T-helper 9 cell (primary cell): ENCODE measurements at places on chromosomes 11 and 22.

DNA sequence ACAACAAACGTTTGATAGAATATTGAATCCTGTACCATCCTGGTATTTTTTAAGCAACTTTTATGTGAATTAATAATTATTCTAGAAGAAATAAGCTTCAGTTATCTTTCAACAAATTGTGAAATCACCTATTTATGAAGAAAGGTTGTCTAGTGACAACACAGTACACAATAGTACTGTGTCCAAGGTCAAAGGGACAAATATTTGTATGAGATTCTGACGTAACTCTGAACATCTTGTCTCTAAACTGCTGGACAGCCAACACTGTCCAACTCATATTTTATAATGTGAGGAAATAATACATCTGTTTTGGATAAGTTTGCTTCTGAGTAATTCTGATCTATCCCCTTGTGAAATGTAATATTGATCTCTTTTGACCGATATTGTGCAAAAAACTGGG lies 18.9 kb downstream of the CASP5 start:
- DNase-seq, result no peak

GRCh38 chr11:77259641-77260040 lies 41.8 kb downstream of the GDPD4 start:
- DNase-seq, result no peak

DNA sequence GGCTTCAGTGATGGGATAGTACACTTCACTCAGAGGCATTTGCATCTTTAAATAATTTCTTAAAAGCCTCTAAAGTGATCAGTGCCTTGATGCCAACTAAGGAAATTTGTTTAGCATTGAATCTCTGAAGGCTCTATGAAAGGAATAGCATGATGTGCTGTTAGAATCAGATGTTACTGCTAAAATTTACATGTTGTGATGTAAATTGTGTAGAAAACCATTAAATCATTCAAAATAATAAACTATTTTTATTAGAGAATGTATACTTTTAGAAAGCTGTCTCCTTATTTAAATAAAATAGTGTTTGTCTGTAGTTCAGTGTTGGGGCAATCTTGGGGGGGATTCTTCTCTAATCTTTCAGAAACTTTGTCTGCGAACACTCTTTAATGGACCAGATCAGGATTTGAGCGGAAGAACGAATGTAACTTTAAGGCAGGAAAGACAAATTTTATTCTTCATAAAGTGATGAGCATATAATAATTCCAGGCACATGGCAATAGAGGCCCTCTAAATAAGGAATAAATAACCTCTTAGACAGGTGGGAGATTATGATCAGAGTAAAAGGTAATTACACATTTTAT lies 4.6 kb downstream of the MALAT1 start:
- DNase-seq, result no peak

GRCh38 chr22:23219822-23220484 lies 39.6 kb downstream of the BCR start:
- no peak for DNase-seq

- no peak for DNase-seq
Observed at GRCh38 chr11:22432291-22433093, 94.3 kb downstream of the SLC17A6 start.

GRCh38 chr11:70761094-70761907 lies 363.0 kb downstream of the CTTN start:
- no peak for DNase-seq

DNA sequence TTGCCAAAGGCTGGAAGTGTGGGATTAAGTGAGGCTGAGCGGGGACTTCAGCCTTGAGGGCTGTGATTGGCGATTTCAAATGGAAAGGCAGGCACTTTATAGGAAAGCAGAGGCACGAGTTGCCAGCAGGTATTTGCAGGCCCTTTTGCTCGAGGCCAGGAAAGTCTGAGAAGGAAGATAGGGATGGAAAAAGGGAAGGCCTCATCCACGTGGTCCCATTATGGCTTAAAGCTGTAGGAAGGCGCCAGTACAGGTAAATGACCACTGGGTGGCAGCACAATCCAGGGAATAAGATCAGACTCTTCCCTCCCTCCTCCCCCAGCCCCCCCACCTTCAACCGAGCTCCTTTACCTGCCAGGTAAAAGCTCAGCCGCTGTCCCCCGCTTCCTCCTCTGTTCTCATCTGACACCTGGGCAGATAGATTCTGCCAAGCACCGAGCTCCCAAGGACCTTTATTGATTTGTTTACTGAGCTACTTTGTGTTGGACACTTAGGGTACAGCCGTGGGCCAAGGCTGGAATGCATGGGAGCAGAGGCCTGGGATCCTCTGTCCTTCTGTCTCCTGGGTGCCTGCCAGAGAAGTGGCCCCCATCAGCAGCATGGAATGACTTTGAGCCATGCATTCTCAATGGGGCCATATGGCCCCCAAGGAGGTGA lies 7.5 kb downstream of the P2RX3 start:
- peak; percentile 66 for DNase-seq

GRCh38 chr22:36258701-36259614 lies 6.0 kb downstream of the APOL1 start:
- DNase-seq, result no peak

DNA sequence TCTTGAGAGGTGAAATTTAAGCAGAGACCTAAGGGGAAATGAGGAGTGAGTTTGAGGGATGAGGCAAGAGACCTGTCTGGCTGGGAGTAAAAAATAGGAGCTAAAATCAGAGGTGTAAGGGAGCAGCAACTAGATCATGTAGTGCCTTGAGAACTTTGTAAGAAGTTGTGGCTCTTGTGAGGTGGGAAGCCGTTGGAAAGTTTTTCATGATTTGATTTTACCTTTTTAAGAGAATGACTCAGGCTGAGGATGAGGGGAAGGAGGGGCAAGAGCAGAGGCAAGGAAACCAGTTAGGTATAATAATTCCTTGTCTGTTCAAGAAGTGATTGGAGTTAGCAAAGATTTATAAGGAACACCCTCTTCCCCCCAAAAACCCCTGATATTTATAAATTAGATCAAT lies 25.8 kb downstream of the QSER1 start:
- no peak for DNase-seq

- no peak for DNase-seq
Observed at GRCh38 chr11:30733748-30734147, 147.6 kb upstream of the MPPED2 start.

GRCh38 chr11:109870297-109870696 lies 222.9 kb upstream of the ZC3H12C start:
- DNase-seq, result no peak

- DNase-seq, result no peak
Observed at GRCh38 chr11:98701541-98701940, 319.2 kb upstream of the CNTN5 start.

- peak; percentile 63 for DNase-seq
Observed at GRCh38 chr11:9759519-9760192, 95.8 kb downstream of the SWAP70 start.

DNA sequence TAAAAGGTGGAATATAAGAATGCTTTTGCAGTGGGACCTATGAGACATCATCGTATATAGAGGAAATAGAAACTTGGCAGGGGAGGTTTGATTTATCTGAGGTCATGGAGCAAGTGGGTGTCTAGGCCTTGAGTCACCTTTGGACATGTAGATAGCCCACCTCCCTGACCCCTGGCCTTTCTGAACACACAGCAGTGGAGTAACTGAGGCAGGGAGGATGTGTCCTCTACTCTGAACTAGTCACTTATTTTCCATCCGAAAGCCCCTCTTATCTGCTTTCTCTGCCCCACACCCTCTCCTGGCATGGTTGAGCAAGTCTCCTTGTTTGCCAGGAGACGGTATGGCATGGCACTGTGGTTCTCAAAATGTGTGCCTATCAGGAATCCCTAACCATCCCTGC lies 7.9 kb downstream of the CD82 start:
- no peak for DNase-seq

DNA sequence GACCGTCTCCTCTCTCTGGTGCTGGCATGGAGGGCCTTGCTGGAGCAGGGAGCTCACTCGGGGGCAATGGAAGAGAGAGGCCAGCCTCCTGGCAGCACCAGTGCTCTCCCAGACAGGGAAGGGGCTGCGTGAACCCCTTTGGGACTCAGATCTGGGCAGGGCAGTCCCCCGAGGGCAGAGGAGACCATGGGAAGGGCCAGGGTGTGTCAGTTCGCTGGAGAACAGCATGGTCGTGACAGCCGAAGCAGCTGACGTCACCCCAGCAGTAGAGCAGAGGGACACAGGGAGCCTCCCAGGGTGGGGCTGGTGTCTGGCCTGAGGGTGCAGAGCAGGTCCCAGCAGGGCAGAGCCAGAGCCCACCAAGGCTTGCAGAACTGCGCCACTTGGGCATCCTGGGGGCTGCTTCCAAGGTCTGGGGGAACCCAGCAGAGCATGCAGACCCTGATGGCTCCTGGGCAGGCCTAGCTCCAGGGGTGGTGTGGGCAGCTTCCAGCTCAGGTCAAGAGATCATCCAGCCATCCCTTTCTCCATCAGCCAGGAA lies 71.0 kb upstream of the KCNQ1OT1 start:
- DNase-seq, result no peak

DNA sequence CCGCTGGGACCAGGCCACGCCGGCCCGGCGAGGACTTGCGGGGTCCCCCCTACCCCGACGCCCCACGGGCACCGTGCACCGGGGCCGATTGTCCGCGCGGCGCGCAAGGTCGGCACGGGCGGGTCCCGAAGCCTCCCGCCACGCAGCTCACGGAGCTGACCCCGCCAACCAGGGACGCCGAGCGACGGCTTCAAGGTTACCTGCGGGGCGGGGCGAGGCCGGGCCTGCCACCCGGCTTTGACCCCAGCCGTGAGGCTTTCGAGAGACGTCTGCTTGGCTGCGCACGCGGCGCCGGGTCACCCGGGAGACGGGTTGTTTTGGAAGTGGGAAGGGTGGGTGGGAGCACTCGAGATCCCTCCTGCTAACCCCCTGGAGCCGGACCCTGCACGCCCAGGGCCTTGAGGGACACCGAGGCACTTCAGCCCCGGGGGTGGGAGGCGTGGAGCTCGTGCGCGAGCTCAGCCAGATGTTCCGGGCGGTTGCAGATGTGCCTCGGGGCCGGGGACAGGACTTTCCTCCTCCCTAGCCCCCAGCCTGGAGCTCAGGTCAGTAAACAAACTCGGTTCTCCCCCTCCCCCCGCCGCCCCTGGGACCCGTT lies 3.2 kb upstream of the WNT11 start:
- DNase-seq, result peak; percentile 18

DNA sequence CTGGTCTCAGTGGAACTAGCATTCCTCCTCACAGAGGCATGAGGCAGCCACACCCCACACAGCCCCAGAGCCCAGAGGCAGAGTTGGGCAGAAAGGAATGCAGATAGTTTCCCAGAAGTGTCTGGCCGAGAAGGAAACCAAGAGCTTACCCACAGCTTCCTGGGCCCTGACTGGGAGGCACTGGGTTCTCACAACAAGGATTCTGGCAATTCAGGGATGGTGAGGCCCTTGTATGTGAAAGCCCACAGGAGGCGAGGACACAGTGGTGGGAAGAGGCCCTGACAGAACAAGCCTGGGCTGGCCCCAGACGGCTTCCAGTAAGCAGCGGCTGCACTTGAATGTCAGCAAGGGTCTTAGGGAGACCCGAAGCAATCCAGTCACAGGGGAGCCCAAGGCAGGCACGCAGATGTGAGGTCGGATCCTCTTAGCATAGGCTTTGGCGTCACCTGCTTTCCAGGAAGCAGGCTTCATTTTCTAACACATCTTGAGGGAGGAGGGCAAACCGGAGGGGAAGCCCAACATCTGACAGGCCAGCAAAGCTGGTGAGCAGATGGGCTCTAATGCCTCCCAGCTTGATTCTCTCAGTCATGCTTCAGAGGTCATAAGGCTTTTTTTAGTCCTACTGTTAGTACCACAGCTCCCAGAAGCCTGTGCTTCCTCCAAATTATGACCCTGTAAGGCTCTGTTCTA lies 78.3 kb upstream of the AKIP1 start:
- DNase-seq, result no peak

DNA sequence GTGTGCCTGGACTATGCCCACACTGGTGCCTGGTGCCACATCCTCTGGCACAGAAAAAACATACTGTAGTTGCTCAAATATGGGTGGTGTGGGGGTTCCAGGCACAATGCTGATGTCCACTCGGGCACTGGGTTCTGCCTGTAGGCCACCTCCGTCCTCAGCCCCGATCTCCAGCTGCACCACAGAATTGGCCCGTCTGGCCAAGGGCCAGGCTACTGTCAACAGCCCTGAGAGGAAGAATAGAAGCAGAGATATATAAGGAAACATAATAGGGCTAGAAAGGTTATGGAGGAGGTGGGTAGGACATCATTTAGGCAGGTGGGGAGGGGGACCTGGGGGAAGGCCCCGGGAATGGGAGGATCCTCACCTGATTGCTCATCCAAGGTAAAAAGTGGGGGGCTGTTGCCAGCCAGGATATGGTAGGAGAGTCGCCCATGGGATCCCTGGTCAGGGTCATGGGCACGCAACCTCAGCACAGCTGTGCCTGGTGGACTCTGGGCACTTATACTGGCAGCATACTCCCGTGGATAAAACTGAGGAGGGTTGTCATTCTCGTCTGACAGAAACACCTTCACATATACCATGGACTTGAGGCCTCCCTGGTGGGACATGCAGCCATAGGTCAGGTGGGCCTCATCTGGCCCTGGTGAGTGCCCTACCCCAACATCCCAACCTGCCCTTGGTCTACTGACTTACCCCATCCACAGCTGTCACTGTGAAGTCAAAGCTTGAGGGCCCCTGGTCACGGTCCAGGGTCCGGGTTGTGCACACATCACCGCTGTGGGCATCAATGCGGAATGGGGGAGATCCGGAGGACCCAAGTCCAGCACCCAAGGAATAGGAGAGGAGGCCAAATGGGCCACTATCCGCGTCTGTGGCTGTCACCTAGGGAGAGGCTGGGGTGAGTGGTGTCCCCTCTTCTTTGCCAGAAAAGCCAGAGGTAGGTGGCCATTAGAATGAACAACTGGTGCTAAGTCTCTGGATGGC lies 14.5 kb upstream of the TPP1 start:
- DNase-seq, result no peak

DNA sequence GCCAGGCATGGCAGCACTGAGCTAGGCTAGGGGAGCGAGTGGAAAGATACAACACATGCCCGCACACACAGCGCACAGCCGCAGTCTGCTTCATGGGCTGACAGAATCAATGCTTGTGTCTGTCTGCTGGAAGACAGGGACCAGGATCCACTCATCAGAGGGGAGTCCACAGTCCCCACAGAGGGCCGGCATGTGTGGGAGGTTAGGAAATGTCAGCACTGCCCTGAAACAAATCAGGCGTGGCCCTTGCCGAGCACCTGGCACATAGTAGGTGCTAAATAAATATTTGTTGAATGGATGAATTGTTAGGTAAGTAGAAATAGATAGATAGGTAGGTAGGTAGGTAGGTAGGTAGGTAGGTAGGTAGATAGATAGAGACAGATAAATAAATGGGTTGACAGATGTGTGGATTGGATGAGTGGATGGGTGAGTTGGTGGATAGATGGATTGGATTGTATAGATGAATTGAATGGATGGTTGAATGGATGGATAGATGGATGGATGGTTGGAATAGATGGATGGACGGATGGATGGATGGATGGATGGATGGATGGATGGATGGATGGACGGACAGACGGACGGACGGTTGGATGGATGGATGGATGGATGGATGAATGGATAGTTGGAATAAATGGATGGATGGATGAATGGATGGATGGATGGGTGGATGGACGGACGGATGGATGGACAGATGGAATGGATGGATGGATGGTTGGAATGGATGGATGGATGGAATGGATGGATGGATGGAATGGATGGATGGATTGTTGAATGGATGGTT lies 3.3 kb downstream of the SLC22A12 start:
- no peak for DNase-seq

GRCh38 chr22:49261616-49262015 lies 566.1 kb downstream of the BRD1 start:
- DNase-seq, result no peak

- no peak for DNase-seq
Observed at GRCh38 chr11:126683766-126684728, 316.5 kb downstream of the KIRREL3 start.
